Pericardium fibroblast (primary cell): ENCODE measurements at places on chromosomes 7 and 10. TPM values are rescaled to one million over a fixed set of nuclear protein-coding genes. Genes with fewer than 3 reads are reported as not detected.

KEL gene
- total RNA-seq: not detected in 2 replicates

LIPK gene
- not detected in 2 replicates for total RNA-seq

CDCA7L gene
- total RNA-seq: 13.3 and 36.9 TPM in 2 replicates

ST8SIA6 gene
- 1.6 TPM in 1 of 2 replicates, not detected in the other for total RNA-seq

AGMO gene
- total RNA-seq: 0.26 TPM in 1 of 2 replicates, not detected in the other

MDH2 gene
- total RNA-seq: 84.2 and 96.0 TPM in 2 replicates

FAM131B gene
- total RNA-seq: 0.35 and 2.9 TPM in 2 replicates

FAM25A gene
- total RNA-seq: not detected in 2 replicates

CCNY gene
- 32.8 and 36.9 TPM in 2 replicates for total RNA-seq

STEAP2 gene
- 2.9 and 6.4 TPM in 2 replicates for total RNA-seq

TBATA gene
- total RNA-seq: not detected in 2 replicates

ZNF25 gene
- total RNA-seq: 8.4 and 10.7 TPM in 2 replicates

CABCOCO1 gene
- 0.23 and 2.0 TPM in 2 replicates for total RNA-seq

DEPP1 gene
- total RNA-seq: 40.1 and 98.1 TPM in 2 replicates

CCDC172 gene
- total RNA-seq: not detected in 2 replicates

AUTS2 gene
- 2.9 and 6.7 TPM in 2 replicates for total RNA-seq

HTR5A gene
- total RNA-seq: not detected in 2 replicates

CASD1 gene
- total RNA-seq: 6.2 and 7.4 TPM in 2 replicates

SLC26A5 gene
- total RNA-seq: not detected in 2 replicates

MKX gene
- 0.51 TPM in 1 of 2 replicates, not detected in the other for total RNA-seq
